AG10803 (cell line): ENCODE measurements at places on chromosomes 1 and 21.

DNA sequence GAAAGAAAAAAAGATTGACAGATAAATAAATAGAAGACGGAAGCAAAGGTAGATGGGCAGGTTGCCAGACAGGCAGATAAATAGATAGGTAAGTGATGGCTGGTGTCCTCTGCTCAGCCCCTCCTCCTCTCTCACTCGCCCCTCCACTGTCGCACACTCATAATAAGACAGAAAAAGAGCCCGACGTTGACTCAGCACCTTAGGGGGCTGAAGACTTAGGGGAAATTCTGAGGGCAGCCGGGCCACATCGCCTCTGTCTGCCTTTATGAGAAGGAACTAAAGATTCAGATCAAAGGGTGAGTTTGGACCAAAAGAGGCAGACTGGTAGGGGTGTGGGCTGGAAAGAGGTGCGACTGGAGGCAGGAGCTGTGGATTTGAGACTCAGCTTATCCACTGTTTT lies 158.1 kb upstream of the IGSF21 start:
- no peak for DNase-seq

GRCh38 chr1:59486615-59487014 lies 189.7 kb downstream of the FGGY start:
- no peak for DNase-seq

DNA sequence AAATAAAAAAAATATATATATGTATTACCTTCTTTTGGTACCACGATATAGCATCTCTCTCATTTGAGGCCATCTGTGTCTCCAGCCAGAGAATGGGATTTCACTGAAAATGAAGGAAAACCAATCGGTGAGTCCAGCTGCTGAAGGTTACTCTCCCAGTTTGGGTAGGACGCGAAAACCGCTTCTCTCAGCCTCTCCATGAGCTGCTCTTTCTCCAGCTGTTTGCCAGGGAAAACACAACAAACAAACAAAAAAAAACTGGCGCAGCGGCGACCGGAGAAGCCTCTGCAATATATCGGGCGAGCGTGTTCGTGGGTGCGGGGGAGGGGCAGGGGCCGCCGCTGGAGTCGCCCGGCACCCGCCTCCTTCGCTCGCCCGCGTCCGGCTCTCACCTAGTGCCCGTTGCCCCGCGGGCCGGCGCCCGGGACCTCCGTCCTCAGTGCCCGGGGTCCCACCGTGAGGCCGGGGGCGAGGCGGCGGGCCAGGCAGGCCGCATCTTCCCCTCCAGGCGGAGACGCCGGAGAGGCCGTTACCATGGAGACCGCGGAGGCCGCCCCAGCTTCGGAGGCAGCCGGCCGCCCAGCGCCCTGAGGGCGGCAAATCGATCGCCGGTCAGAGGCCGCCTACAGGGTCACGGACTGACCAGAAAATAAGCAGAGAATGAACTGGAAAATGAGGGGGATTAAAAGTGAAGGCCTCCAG lies 504 bp downstream of the PHTF1 start:
- peak; percentile 41 for DNase-seq

GRCh38 chr1:24705260-24706073 lies 39.8 kb upstream of the CLIC4 start:
- DNase-seq = peak; percentile 61
